ENCODE measurements at places on chromosomes 13 and 19.

DNA sequence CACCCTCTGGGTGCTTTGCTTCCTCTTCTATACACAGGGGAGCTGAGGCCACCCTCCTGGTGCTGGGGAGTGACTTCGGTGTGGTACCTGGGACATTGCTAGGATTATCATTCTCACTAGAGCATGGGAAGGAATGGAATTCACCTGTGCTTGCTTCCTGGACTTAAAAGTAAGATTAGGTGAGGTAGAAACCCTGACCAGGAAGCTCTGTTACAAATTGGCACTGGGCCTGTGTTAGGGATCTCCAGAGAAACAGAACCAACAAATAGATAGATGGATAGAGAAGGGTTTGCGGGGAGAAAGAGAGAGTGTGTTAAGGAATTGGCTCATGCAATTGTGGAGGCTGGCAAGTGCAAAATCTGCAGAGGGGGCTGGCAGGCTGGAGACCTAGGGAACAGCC lies 13.9 kb upstream of the SIAH3 start:
- no peak for DNase-seq

- DNase-seq, result no peak
These were observed 116.8 kb upstream of the CACNA1A start for GRCh38 chr19:13622766-13623715.

DNA sequence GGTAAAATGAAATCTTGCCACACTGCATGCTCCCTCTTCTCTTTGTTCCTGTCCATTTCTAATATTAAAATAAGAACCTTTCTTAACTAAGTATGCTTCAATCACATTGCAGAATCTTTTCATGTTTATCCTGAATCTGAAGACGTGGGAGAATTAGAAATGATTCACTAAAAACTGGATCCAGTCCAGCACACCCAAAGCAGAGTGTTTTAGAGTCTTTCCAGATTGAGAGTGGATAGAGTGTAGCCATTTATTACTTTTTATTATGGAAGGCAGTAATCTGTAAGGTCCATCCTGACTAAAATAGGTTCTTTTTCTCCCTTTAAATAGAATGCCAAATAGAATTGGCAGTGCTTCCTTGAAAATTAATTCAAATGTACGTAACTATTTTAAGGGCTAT lies 453.5 kb downstream of the TDRD3 start:
- DNase-seq, result no peak

GRCh38 chr13:72740015-72740414 lies 12.3 kb downstream of the BORA start:
- no peak for DNase-seq

- DNase-seq, result no peak
These were observed 92.7 kb upstream of the SLC7A1 start for GRCh38 chr13:29688193-29688592.

GRCh38 chr13:62837895-62838294 lies 1422.2 kb upstream of the PCDH20 start:
- no peak for DNase-seq

DNA sequence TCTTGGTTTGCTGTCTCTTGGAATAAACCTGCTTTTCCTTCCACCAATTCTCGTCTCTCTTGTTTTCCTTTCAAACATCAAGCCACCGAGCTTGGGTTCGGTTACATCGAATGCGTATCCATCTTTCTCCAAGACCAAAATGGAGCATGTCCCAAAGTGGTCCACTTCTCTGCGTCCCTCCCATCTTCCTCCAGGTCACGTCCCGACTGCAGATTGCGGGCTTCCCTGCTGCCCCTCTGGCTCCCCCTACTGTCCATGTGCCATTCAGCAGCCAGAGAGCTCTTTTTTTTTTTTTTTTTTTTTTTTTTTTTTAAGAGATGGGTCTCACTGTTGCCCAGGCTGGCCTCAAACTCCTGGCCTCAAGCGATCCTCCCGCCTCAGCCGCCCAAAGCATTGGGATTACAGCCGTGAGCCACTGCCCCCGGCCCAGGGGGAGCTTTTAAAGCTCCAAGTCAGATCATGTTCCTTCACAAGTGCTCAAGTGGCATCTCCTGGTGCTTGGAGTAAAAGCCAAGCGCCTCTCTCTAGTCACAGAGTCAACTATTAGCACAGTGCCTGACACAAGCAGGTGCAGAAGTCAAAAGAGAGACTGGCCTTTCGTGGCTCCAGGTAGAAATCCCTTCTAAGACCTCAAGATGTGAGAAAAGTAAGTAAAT lies 10.0 kb downstream of the COL5A3 start:
- DNase-seq, result no peak

All from activated gamma-delta T cell (primary cell).